Ureter (tissue), 1 donor: ENCODE measurements at places on chromosomes 13 and 19.

DNA sequence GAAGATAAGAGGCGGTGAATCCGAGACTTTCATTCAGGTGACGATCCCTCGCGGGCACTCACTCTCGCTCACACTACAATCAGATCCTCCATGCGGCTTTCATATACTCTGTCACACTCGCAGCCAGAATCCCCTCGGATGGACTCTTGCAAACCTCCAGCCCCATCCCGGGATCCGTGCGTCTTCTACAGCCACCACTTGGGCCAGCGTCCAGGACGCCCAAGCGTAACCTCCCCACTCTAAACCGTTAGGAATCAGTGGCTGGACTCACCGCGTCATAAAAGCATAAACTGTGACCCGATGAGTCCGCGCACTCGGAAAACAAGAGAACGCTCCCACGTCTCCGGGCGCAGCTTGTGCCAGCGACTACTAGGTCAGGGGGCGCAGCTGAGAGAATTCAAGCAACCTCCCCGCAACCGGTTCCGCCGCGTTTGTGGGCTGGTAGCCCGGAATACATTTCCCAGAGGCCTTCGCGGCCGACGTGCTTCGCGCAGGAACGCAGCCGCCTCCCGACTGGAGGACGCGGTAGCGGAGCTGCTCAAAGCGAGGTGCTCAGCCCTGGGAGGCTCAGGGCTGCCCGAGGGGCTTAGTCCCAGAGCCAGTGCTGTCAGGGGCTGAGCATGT lies 27.6 kb downstream of the ZNF607 start:
- DNase-seq: peak; percentile 88

DNA sequence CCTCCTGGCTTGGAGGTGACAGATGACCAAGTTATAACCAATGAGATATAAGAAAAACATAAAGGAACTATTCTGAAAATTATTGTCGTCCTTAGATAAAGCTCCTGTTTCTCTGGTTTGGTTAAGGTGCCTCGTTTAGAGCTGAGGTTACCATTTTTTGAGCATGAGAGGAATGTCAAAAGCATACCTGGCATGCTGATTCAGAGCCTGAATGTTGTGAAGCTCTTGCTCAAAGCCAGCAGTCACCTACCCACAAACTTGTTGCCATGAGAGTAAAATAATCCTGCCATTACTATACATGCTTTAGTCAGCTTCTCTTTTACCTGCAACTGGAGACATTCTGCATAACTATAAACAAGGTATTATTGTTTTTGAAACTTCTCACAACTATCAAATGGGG lies 1116.2 kb downstream of the DIAPH3 start:
- DNase-seq: no peak

DNA sequence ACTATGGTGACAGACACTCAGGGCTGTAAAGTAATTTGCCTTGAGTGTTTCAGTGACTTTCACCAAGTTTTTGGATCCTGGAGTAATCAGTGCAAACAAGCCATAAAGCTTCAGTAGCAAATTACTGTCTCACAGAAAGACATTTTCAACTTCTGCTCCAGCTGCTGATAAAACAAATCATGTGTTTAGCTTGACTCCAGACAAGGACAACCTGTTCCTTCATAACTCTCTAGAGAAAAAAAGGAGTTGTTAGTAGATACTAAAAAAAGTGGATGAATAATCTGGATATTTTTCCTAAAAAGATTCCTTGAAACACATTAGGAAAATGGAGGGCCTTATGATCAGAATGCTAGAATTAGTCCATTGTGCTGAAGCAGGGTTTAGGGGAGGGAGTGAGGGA lies 9.4 kb downstream of the ARGLU1 start:
- no peak for DNase-seq

GRCh38 chr19:45820413-45821102 lies 5.5 kb upstream of the RSPH6A start:
- no peak for DNase-seq

GRCh38 chr19:4264812-4265211 lies 14.3 kb upstream of the SHD start:
- DNase-seq: no peak

DNA sequence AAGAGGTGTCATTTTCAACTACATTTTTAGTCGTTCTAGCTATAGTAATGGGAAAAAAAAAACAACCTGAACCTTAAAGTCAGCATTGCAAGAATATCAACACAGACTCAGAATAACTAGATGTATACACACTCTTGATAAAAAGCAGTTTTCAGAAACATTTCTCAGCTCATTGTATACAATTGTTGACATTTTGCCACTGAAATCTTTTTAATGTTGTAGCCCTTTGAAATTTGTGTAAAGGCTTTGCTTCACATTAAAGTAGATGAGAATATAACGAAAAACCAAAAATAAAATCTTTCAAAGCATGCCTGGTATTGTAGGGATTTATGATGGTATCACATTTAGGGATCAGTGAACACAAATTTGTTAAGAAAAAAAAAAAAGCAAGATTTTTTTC lies 87.2 kb upstream of the SLC10A2 start:
- DNase-seq: no peak

DNA sequence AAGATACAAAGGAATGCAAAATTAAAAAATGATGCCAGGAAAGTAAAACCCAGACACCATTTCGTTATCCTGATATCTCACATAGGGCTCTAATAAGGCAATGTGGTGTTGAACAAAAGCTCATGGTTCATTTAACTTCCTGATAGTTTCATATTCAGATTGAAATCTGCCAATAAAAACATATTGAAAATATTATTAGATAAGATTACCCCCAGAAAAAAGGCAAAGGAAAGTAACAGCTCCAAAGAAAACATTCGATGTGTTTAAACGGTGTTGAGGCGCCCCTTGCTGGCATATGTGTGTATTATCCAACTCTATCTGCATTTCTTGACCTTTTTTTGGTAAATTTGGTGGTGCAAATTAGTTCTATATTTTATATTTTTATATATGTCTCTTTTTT lies 75.9 kb downstream of the ESD start:
- DNase-seq: no peak

DNA sequence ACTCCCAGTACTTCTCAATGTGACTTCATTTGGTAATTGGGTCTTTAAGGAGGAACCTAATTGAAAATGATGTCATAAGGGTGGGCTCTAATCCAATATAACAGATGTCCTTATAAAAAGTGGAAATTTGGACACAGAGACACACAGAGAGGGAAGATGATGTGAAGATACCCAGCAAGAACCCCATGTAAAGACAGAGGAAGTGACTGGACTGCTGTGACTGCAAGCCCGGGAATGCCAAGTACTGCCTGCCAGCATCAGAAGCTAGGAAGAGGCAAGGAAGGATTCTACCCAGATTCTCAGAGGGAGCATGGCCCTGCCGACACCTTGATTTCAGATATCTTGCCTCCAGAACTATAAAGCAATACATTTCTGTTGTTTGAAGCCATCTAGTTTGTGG lies 239.3 kb downstream of the KCTD12 start:
- no peak for DNase-seq

DNA sequence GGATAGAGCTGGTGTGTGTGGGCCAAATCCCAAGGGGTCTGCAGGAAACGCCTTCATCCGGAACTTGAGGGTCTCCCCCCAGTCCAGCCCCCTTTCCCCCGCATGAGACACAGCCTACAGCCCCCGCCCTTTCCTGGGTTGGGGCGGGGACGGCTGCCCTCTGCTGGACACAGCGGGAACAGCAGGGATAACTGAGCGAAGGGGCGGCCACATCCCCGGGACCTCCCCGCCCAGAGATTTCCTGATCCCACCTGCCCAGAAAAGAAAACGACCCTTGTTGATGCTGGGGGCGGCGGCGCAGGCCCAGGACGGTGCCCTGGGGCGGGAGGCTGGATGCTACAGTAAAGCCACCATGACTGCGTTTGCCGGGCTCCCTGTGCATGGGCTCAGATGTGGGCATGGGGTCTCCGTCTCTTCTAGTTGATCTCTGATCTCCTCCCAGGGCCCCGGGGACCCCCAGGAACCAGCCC lies 14.2 kb downstream of the ONECUT3 start:
- no peak for DNase-seq

- no peak for DNase-seq
Observed at GRCh38 chr13:34350671-34351070, 532.7 kb downstream of the RFC3 start.

- DNase-seq: no peak
Observed at GRCh38 chr13:75368167-75368566, 113.8 kb downstream of the TBC1D4 start.

DNA sequence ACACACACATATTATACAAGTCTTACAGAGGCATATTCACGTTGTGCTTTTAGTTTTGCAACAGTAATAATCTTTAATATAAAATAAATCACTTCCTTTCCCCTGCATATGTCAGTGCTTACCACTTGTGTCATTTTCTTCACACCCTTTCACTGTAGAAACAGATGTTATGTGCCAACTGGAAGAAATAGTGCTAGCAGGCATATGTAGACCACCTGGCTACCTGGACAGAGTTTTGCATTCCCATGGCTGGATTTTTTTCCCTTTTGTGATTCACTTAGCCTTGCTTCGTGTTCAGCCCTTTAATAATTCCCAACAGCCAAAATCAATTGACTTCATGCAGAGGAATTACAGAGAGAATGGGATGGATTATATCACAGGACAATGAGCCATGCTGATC lies 399.1 kb upstream of the SPRY2 start:
- DNase-seq: no peak

- no peak for DNase-seq
Observed at GRCh38 chr19:3818466-3818865, 32.3 kb upstream of the MATK start.

GRCh38 chr19:34661357-34661756 lies 15.6 kb downstream of the SCGB2B2 start:
- DNase-seq: no peak

DNA sequence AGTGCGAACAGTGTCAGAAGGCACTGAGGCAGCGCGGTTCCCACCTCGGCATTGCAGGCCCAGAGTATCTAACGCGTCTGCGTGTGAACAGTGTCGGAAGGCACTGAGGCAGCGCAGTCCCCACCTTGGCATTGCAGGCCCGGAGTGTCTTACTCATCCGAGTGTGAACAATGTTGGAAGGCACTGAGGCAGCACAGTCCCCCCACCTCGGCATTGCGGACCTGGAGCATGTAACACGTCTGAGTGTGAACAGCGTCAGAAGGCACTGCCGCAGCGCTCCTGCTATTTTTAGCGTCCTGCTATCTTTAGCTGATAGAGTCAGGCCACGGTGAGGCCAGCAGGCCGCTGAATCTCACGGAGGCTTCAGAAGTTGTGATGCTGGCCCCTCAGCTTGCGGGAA lies 39.6 kb downstream of the ATP11A start:
- DNase-seq: no peak

DNA sequence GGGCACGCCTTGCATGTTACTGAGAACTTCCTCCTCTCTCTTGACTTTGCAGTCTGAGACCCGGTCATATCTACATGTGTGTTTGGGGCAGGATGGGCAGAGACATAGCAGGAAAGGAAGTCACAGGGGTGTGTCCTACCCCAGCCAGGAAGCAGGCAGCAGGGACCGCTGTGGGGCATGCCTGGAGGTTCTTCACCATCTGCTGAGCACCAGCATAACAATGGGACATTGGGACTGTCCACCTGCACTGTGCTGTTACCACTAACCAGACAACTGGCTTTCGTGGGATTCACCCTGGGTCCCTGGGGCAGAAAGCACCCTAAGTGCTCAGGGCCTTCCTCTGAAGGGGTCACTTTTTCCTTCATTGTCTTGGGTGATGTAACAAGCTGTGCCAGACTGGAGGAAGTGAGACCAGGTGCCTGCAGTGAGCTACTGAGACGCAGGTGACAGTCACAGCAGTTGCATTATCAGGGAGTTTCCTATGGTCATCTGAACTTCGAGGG lies 2.6 kb upstream of the HAUS5 start:
- DNase-seq: no peak

- DNase-seq: peak; percentile 61
Observed at GRCh38 chr13:106570299-106570852, 2.4 kb upstream of the ARGLU1 start.

GRCh38 chr13:32720026-32720425 lies 133.8 kb downstream of the PDS5B start:
- no peak for DNase-seq

DNA sequence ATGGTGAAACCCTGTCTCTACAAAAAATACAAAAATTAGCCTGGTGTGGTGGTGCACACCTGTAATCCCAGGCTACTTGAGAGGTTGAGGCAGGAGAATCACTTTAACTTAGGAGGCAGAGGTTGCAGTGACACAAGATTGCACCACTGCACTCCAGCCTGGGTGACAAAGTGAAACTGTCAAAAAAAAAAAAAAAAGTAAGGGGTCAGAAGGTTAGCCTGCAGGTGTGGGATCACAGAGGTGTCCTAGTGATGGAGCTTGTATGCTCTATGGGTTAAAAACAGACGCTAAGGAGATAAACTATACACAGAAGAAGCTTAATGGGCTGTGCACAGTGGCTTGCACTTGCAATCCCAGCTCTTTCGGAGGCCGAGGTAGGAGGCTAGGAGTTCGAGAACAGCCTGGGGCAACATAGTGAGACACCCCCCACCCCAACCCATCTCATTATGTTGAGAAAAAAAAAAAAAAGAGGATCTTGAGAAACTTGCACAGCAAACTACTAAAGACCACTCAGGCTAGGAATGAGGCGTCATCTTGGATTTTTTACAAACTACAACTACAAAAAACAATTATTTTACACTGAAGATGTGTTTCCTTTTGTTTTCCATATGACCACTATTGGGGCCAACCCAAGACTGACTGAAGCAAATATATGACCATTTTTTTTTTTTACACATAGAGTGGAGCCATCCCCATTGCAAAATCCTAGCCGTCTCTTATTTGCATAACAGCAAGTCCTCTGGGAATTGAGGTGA lies 7.9 kb downstream of the FOSB start:
- DNase-seq: no peak

DNA sequence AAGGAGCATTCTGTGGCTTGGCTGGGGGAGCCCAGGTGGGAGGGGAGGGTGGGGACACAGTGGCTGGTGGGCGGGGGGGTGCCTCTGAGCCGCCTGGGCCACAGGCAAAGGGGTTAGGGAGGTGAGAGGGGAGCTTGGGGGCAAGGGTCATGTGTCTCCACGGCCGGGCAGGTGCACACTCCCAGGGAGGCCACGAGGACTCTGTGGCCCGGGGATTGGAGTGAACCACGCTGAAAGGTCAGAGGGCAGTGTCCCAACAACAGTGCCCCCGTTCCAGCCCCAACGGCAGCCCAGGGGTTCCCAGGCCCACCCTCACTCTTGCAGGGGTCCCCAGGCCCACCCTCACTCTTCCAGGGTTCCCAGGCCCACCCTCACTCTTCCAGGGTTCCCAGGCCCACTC lies 9.6 kb downstream of the C2CD4C start:
- no peak for DNase-seq

- no peak for DNase-seq
Observed at GRCh38 chr13:56893843-56894242, 246.9 kb upstream of the PRR20A start.

DNA sequence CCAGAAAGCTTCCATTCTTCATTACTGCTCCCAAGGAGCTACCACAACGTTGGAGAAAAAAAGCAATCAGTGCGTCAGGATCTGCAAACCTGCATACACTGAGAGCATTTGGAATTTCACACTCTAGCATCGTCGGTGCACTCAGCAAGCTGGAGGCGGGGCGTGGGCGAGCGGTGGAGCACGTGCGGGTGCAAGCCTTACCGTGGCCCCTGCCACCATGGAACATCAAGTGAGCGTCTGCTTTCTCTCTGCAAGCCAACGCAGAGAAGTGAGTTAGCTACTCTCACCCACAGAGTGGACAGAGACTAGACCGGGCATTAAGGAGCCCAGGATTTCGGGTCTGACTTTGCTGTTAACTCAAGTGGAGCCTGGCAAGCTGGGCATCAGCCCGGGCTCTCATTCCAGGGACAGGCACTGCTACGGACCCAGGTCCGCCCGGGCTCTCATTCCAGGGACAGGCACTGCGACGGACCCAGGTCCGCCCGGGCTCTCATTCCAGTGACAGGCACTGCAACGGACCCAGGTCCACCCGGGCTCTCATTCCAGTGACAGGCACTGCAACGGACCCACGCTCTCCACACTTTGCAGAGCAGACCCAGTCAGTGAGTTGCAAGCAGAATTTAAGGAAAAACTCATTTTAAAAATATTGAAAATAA lies 124.1 kb upstream of the SPACA7 start:
- peak; percentile 4 for DNase-seq
